ENCODE measurements at places on chromosomes 3 and 15.
A peak's percentile ranks its signal among the peaks of the same experiment; 100 is the strongest.

- DNase-seq, result no peak
These were observed 116.8 kb downstream of the TPRG1 start for GRCh38 chr3:189288348-189289235.

- no peak for DNase-seq
These were observed 103.0 kb downstream of the ETFA start for GRCh38 chr15:76208084-76208785.

DNA sequence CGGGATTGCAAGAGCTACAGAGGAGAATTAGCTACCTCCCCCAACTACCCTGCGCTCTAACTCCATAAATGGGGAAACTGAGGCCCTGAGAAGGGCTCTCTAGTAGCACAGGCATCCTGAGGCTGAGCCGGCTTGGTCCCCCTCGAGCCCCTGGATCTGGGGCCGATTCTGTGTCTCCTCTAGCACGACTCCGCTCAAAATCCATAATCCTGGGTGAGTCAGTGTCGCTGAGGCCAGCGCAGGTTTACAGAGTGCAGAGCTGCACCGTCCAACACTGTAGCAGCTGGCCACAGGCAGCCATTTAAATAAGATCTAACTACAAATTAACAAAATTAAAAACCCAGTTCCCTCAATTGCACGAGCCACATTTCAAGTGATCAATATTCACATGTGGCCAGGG is 10.8 kb downstream of the GATA2 start:
- no peak for DNase-seq

GRCh38 chr3:119781330-119782198 is at the start of gene NR1I2:
Gene NR1I2 (plus strand): TSS chr3:119782101.
- DNase-seq, result no peak

DNA sequence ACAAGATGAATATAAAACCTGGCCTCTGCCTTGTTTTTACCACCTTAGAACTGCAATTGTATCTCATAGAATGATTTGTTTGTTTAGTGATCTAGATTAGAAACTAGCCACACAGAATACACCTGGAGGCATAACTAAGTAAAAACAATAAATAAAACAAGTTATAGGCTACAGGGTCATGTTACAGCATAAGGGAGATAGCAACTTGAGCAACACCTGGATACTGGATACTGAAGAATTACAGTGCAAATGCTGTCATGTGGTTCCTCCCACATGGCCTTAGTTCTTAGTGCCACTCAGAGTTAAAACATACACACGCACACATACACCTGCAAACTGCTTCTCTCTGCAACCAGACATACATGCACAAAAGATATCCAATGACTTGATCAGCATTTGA is 563.4 kb upstream of the DPPA4 start:
- DNase-seq, result no peak

GRCh38 chr3:41431386-41431785 is 232.1 kb downstream of the CTNNB1 start:
- no peak for DNase-seq

- DNase-seq, result no peak
These were observed 328.2 kb upstream of the LRRFIP2 start for GRCh38 chr3:37502621-37503020.

GRCh38 chr3:70861234-70861633 is 548.8 kb upstream of the MDFIC2 start:
- DNase-seq, result no peak

GRCh38 chr15:51829376-51830275 is at the start of gene TMOD3:
Gene TMOD3 (plus strand): TSS chr15:51829653. CDS start chr15:51862885, 33,232 bp downstream.
- DNase-seq, result peak; percentile 81

Measured in stimulated activated CD4-positive, alpha-beta T cell treated with anti-CD3 and anti-CD28 coated beads, Interleukin-1b, Interleukin-23, amount 100 ng/mL, for 1 hour (primary cell).